ENCODE measurements at places on chromosomes 12 and 14.

- no peak for DNase-seq
Observed at GRCh38 chr12:60240891-60241290, 645.1 kb downstream of the SLC16A7 start.

GRCh38 chr14:100828031-100828769 lies 2.3 kb downstream of the MEG3 start:
- DNase-seq: no peak

GRCh38 chr12:49582201-49582600 lies 14.3 kb upstream of the MCRS1 start:
- DNase-seq: no peak

DNA sequence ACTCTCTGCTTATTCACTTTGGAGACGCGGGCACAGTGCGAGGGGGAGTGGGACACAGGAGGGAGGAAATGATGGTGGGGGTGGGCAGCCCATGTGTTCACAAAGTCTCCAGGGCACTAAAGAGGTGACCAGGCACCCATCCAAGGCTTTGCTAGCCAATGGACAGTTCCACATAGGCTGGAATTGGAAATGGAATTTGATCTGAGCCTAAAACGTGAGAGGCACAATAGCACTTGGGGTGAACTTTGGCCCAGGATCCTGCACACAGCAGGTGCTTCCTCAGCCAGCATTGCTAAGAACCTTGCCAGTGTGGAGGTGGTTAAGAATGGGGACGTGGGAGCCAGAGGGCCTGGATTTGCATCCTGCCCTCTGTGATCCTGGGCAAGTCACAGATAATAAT lies 193.8 kb downstream of the CHST11 start:
- DNase-seq: no peak

GRCh38 chr14:54446161-54446693 lies 5.1 kb upstream of the CNIH1 start:
- DNase-seq: no peak

DNA sequence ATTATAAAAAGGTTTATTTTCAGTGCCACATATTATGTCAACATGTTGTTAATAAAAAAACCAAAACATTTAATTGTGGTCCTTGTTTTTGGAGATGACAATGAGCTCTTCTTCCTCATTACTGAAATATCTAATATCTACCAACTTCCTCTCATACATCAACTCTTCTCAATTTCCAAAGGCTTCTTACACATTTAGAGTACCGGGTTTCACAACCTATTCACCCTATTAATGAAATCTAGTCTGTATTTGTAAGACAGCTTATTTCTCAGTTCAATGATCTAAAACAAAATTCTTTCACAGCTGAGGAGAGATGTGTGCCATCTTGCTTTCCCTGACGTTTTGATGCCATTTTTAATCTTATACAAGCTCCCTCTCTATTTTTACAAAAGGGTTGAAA lies 14.5 kb downstream of the NRDE2 start:
- DNase-seq: no peak

- no peak for DNase-seq
Observed at GRCh38 chr14:90400904-90401561, 4.2 kb downstream of the CALM1 start.

DNA sequence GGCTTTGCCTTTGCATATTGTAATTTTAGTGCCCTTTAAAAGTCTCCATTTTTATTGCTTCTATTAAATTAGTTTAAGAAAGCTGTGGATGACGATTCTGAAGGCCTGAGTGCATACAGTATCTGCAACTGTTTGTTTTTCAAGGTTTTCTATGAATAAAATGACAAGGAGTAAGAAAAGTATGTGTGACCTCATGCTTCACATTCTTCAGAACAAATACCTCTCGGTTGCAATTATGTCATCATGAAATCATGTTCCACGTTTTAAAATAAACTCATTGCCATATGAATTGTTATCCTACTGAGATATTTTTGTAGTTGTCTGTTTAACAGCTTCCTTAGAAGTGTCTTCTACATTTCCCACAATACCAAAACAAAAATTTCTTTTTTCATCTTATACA lies 374.6 kb downstream of the MDGA2 start:
- no peak for DNase-seq

DNA sequence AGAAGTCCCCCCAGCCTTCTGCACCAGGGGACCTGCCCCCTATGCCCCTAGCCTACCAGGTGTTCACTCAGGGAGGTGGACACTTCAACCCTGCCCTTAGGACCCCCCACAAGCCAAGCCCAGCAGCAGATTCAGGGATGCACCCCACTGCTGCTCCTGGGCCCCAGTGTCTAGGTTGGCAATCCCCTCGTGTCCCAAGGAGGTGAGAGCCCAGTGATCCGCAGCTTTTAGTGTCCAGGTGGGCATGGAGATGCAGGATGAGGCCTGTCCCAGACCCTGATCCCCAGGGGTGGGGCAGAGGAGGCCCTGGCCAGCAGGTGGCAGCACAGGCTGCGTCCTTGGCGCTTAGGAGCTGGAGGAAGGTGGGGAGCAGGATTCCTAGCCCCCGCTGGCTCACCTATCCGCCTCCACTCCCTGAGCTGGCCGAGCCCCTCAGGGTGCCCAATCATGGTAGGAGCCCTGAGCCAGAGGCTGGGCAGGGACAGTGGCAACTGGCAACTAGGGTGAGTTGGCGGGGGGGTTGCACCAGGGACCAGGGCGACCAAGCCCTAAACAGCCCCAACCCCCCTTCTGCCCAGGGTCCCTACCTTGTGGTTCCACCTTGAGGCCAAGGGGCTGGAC lies 4.1 kb downstream of the CKB start:
- peak; percentile 79 for DNase-seq

DNA sequence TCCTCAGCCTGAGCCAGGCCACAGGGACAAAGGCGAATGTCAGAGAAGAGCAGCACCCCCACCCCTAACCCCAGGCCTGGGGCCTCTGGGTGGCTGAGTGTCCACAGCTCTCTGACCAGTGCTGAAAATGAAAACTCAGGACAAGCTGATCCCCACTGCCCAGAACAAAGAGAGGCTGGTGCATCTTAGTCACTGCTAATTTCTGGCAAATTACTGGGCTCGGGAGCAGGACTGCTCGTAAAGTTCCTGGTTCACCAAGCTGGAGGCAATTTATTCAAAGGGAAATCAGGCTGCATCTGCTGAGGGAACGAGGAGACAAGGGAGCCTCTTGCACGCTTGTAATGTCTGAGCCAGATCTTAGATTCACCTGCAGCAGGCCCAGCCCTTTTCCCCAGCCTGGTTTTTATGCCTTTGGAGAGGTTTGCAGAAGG lies 43.2 kb downstream of the CALM1 start:
- no peak for DNase-seq

DNA sequence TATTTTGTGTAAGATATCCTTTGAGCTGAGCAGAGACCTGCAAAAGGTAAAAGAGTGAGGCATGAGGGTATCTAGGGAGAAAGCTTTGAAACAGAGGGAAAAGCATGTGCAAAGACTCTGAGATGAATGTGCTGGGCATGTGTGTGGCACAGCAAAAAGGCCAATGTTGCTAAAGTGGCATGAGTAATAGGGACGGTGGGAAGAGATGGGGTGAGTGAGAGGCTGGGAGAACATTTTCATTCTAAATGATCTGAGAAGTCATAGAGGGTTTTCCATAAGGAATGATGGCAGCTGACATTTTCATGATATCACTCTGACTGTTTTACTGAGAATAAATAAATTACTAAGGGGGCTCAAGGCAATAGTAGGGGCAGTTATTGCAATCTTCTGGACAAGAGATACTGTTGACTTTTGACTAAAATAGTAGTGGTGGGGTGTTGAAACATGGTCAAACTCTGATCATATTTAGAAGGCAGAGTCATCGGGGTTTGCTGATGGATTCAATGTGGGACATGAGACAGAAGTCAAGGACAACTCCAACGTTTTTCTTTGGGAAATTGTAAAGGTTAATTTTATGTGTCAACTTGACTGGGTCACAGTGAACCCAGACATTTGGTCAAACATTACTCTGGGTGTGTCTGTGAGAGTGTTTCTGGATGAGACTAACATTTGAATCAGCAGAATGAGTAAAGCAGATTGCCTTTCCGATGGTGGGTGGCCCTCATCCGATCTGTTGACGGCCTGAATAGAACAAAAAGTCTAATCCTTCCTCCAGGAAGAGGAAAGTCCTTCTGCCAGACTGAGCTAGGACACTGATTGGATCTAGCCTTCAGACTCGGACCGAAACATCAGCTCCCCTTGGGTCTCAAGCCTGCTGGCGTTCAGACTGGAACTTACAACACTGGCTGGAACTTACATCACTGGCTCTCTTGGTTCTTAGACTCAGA lies 193.9 kb upstream of the PLXNC1 start:
- peak; percentile 83 for DNase-seq

- DNase-seq: no peak
Observed at GRCh38 chr14:25488961-25489360, 439.0 kb upstream of the STXBP6 start.

GRCh38 chr14:51735851-51736250 lies 84.1 kb downstream of the FRMD6 start:
- no peak for DNase-seq

GRCh38 chr12:57744194-57744776 lies 554 bp upstream of the TSPAN31 start:
- peak; percentile 93 for DNase-seq

DNA sequence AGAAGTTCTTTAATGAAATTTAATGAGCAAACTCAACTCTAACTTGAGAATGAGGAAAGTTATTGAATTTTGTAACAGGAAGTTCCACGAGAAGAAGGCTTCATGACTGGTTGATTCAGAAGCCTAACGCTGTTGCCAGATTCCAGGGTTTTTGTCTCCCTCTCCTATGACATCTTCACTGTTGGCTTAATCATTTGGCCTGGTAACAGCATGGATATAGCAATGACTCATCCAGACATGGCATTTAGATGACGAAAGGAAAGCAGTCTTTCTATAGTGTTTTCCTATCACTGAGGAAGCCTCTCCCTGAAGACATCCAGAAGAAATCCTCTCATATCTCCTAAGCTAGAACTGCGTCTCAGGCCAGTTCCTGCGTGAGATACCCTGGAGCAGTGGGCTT lies 9.4 kb upstream of the KCNA1 start:
- DNase-seq: no peak

DNA sequence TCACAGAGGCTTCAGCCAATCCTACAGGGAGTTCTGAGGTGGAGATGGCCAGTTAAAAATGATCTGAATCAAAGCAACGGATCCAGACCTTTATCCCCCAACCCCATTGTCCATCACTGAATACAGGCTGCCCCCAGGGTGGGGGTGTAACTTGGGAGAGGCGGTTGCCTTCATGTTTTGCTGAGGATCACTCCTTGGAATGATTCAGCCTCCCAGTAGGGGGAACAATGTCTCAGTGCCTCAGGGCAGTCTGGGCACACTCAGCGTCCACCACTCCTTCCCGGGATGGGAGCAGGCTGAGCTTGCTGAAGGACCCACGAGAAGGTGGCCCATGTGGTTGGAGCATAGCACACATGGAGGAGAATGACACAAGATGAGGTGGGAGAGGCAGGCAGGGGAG lies 60.2 kb downstream of the RFX4 start:
- no peak for DNase-seq

DNA sequence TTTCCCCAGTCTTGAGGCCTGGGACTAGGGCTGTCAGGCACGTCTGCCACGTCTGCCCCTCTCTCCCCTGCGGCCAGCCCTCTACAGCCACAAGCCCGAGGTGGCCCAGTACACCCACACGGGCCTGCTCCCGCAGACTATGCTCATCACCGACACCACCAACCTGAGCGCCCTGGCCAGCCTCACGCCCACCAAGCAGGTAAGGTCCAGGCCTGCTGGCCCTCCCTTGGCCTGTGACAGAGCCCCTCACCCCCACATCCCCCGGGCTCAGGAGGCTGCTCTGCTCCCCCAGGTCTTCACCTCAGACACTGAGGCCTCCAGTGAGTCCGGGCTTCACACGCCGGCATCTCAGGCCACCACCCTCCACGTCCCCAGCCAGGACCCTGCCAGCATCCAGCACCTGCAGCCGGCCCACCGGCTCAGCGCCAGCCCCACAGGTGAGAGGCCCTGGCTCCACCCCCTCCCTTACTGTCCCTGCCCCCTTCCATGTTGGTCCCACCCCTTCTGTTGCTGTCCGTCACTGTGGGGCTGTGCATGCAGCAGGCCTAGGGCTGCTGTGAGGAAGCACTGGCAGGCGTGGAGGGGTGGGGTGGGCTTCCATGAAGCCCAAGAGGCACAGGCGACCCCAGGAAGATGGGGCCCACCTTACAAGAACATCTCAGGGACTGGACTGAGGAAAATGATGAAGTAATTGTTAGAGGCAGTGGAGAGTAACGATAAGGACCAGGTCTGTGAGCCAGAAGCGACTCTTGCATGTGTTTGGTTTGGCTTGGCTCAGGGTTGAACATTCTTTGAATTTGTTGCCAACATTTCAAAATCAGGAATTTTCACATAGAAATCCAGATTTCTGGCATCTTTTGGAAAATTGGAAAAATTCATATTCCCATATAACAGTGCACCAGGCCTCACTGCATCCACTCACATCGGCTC lies 16.8 kb downstream of the C12orf43 start:
- DNase-seq: no peak

GRCh38 chr12:51994959-51995358 lies 11.8 kb upstream of the TAMALIN start:
- DNase-seq: no peak

- DNase-seq: no peak
Observed at GRCh38 chr14:22890416-22890815, 7.4 kb downstream of the REM2 start.

DNA sequence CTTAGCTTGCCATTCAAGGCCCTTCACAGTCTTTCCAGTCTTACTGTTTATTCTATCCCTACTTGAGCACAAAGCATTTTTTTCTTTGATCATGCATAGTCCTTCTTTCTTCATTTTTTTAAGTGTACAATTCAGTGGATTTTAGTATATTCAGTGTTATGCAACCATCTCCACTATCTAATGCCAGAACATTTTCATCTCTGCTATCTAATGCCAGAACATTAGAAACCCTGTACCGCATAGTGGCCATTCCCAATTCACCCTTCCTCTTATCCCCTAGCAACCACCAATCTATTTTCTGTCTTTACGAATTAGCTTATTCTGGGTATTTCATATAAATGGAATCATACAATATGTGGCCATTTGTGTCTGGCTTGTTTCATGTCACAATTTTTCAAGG lies 13.4 kb downstream of the LPCAT3 start:
- DNase-seq: no peak

DNA sequence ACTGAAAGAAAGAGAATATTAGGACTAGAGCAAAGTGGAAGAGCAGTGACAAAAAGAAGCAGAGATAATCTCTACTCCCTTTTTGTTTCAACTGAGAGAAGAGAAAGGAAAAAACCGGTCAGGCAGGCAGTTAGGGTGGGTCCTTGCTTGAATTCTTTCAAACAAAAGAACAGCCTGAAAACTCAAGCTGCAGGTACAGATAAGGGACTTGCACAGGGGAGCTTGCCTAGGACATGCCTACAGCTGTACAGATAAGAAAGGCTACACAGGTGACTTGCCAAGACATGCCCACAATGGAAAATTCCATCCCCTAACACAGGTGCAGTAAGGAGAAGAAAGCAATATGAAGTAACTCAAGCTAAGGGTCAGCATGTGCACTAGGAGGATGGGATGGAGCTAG lies 532.2 kb upstream of the MIS18BP1 start:
- DNase-seq: no peak

- no peak for DNase-seq
Observed at GRCh38 chr12:93408813-93409212, 31.1 kb downstream of the NUDT4 start.

GRCh38 chr12:1882405-1882804 lies 36.0 kb downstream of the CACNA2D4 start:
- peak; percentile 45 for DNase-seq

Data from coronary artery (tissue), 2 donors.